NCI-H446 (cell line): ENCODE measurements at places on chromosomes 13 and 19.

DNA sequence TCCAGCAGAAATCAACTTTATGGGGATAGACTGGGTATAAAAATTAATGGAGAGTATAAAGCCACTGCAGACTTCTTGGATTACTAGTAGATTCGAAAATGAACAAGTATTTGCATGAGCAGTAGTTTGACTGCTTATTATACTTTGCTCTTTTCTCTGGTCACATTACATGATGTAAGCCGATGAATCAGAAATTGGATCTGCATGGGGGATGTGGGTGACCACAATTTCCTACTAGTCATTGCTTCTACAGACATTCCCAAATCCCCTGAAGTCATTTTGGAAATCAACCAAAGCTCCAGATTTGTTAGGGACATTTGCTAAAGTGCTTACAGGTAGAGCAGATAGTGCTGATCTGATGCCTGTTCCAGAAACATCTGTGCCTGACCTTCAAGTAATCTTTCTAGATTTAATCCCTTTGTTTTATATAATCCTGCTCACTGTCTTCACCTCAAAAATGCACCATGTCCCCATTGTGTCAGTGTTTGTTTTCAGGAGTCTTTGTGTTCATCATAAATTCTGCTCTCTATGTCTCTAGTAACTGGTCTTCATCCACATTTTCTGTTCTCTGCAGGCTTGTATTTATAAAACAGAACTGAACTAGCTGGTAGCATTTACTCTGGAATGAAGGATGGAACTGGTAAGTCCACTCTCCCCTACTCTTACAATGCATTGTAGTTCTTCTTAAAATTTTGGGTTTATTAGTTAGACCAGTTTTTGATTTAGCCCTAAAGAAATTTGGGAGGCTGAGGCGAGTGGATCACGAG lies 201.5 kb upstream of the CSNK1A1L start:
- no peak for DNase-seq

DNA sequence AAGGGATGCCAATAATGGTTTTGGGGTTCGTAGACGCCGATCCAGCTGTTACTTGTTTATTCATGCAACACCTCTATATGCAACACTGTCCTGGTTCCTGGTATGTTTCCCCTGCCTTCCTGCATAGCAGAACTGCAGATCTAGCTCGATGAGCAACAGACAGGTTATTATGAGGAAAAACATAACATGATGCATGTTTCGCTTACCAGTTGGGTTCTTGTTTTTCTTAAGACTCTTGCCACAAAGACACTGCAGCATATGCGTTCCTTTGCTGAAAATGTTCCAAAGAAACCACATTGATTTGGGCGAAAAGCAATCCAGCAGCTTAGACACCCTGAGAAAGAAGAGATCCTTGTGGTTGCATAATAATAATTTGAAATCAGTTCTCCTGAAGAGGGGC lies 583 bp downstream of the FGF14 start:
- no peak for DNase-seq

DNA sequence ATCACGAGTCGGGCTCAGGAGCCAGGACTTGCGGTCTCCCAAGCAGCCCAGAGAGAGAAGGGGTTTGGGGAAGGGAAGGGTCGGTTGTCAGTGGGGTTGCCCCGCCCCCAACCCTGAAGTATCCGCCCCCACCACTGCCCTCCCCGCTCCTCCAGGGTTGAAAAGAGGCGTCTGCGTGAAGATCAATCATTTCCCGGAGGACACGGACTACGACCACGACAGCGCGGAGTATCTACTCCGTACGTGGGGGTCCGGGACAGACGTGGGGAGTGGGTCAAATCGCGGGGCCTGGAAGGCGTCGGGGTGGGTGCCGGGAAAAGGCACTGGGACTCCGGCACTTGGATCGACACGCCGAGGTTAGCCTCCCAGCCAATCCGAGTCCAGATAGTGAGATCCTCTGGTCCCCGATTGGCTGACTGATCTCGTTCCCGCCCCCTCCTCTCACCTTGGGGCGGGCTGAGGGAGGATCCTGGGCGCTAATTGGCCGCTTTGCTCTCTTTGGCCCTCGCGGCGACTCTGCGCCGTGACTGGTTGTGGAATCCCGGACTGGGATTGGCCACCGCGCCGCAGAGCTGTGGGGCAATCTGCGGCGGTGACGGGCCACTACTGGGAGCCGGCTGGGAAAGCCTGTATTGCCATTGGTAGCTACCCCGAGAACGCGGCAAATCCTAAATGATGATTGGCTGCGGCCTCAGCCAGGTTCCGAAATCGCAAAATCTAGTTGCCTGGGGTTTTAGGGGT lies 13.3 kb upstream of the CACNG6 start:
- no peak for DNase-seq

GRCh38 chr19:35436477-35437405 lies 11.3 kb upstream of the FFAR2 start:
- DNase-seq = peak; percentile 10

DNA sequence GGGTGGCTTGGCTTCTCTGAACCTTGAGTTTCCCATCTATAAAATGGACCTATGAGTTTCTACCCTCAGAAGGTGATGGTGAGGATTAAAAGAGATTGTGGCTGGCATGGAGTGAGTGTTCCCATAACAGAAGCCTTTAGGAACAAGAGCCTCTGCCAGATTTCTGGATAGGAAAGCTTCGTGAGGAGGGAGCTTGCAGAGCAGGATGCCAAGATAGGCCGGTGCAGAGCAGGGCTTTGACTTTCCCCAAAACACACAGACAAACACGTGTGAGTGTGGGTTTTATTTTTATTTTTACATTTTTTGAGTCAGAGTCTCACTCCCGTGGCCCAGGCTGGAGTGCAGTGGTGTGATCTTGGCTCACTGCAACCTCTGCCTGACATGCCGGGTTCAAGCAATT lies 3.7 kb upstream of the CNN1 start:
- no peak for DNase-seq

DNA sequence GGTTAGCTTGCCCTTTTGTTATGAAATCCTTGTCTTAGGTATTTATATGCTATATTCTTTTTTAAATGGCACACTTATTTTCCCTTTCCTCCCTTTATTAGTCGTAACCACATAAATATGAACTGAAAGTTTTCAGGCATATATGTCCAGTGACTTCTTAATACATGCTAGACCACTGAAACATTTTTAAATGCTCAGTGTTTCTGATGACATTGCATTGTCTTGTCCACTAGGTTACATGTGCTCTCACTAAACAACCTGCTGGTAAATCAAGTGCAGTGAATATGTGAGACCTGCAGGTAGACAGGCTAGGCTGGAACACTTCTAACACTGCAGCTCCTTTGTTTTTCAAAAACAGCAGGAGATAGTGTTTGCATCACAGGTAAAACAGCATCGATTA lies 332.6 kb upstream of the DACH1 start:
- no peak for DNase-seq

- no peak for DNase-seq
These were observed 4.0 kb downstream of the FXYD3 start for GRCh38 chr19:35119578-35120155.

DNA sequence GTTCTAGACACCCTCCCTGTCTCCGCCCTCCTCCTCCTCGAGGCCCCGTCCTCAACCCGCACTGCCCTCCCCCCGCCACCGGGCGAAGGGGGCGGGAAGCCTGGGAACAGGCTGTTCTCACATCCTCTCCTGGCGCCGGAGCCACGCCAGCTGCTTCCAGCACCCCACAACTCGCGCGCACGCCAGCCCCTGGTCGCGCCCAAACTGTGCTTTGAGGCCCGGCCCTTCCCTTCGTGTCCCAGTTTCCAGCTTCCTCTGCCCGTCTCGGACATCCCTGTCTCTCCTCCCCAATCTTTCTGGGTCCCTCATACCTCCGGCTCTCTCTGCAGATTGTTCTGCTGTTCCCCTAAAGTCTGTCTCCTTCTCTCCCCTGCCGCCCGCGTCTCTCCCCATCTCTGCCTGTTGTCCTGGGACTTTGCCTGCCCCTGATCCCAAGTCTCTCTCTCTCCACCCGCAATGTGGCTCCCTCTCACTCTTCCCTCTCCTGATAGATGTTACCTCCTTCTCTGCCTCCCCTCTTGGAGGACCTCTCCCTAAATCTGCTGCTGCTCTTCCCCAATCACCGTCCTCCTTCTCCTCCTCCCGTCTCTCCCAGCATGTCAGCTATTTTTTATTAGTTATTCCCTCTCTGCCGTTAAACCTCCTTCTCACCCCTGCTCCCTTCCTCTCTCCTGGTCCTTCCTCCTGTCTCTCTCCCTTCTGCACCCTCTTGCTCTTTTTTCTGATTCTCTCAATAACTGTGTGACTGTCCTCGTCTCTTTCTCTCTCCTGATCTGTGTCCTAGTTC lies 14.2 kb downstream of the DPF1 start:
- DNase-seq = no peak

- DNase-seq = no peak
These were observed 11.8 kb upstream of the SHD start for GRCh38 chr19:4267101-4267900.

DNA sequence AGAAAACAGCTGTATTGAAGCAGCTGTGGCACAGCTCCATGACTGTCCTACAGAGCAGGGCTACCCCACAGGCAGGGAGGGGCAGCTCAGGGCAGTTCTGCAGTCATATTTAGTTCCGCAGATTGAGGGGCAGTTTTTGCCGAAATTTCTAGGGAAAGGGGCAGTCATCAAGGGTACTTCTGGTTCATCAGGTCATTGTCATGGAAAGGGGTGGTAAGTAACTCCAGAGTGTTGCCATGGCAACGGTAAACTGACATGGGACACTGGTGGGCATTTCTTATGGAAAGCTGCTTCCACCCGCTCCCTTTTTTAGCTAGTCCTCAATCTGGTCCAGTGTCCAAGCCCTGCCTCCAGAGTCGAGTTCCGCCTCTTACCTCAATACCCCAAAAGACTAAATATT lies 702.8 kb downstream of the LIG4 start:
- no peak for DNase-seq

DNA sequence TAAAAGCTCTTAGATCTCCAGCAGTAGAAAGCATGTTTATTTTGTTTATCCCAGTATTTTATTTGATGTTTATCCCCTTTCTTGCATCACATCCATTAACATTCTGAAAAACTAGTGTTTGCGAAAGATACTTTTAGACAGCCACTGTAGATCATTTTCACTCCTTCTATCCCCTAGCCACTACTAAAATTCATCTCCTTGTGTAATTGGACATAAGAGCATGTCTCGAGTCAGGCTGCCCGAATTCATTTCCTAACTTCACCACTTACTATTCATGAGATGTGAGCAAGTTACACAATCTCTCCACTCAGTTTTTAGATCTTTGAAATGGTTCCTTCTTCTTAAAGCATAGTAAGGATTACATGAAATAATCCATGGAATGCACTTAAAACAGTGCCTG lies 514.0 kb downstream of the KLF5 start:
- no peak for DNase-seq

GRCh38 chr13:45510672-45511071 lies 45.9 kb downstream of the COG3 start:
- DNase-seq = no peak

- no peak for DNase-seq
These were observed 16.9 kb downstream of the TFDP1 start for GRCh38 chr13:113601166-113602070.

GRCh38 chr13:109870696-109871370 lies 84.5 kb upstream of the IRS2 start:
- DNase-seq = no peak
